Airway epithelial cell (primary cell): ENCODE measurements at places on chromosomes 4 and X. TPM values are rescaled to one million over a fixed set of nuclear protein-coding genes. Genes with fewer than 3 reads are reported as not detected.

AKAP14 gene
- not detected in 2 replicates for total RNA-seq

RPA4 gene
- total RNA-seq = 0.28 TPM in 1 of 2 replicates, not detected in the other

SLC38A5 gene
- total RNA-seq = 57.7 and 92.3 TPM in 2 replicates

ITM2A gene
- 0.42 TPM in 1 of 2 replicates, not detected in the other for total RNA-seq

TEX13C gene
- total RNA-seq = not detected in 2 replicates

EPGN gene
- total RNA-seq = 12.8 and 18.5 TPM in 2 replicates

KCND1 gene
- under 0.01 and 0.14 TPM in 2 replicates for total RNA-seq
